AG09319 (cell line): ENCODE measurements at places on chromosomes 2 and 18.

DNA sequence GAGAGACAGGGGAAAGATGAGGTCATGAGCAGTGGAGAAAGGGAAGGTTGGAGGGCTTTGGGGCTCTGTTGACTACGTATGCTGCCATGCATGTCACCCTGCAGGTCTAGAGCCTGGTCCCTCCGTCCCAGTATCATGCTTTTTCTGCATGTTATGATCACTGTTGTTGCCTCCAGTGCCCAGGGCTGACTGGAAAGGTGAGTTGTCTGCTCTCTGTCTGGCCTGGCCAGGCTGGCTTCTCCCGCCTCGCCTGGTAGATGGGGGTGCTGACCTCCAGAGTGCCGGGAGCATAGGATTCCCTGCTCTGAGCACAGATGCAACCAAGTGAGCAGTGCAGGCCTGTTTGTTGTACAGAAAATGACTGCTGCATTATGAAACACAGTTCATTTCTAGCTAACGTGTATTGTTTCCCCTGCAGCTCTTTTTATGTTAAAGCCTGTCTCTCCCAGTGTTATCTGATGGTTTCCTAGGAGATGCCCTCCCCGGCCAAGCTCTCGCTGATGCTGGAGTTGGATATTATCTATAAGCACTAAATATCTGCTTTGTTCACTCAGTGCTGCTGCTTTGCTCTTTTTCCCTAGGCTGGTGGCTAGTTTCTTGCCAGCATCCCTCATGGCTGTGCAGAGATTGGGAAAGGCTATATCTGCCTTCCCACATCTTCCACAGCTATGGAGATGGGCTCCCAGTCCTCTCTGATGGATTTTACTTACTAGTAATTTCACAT is 158.2 kb downstream of the TDRD15 start:
- no peak for DNase-seq

DNA sequence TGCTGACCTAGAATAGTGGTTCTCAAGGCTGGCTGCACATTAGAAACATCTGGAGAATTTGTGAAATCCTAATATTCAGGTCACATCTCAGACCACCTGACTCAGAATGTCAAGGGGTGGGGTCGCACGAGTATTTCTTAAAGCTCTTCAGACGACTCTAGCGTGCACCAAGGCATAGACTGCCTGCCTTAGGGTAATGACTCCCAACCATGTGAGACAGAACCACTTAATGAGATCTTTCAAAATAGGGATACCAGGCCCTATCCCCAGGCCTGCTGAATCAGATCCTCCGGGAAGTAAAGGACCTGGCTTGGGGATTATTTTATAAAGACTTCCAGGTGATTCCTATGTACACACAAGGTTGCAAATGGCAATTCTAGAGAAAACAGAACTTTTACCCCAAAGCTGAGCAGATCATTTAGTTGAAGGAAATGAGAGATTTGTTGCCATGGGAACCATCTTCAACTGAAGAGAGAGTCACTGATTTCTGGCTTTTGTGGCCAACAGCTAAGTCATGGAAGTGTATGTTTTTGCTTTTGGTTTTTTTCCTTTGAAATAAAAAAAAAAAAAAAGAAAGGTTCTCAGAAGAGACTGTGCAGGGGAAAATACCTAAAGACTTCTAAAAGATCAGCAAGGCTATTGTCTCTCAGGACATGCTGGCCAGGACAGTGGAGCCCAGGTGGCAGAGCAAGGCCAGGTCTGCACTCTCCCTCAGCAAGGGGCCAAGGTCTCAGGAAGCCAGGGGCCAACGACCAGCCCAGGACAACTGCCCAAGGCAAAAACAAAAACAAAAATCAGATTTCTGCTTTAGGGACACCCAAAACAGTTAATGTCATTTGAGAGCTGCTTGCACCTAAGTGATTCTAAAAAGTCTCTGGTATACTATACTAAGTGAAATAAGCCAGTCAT is 15.3 kb upstream of the LOXHD1 start:
- no peak for DNase-seq

DNA sequence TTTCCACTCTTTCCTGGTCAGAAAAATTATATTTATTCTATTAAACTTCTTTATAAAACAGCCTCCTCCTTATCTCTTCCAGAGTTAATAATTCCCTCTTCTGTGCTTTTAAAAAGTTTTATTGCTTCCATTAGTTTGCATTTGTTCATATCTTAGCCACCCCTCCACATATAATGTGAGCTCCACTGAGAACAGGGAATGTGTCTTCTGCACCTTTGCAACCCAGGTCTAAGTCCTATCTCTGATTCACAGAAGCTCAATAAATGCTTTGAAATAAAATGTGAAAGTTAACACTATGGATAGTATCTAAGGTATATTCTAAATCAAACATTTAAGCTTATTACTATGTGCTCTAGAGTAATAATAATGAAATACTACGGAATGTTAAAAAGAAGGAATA is 9.3 kb upstream of the LRATD1 start:
- DNase-seq = no peak

DNA sequence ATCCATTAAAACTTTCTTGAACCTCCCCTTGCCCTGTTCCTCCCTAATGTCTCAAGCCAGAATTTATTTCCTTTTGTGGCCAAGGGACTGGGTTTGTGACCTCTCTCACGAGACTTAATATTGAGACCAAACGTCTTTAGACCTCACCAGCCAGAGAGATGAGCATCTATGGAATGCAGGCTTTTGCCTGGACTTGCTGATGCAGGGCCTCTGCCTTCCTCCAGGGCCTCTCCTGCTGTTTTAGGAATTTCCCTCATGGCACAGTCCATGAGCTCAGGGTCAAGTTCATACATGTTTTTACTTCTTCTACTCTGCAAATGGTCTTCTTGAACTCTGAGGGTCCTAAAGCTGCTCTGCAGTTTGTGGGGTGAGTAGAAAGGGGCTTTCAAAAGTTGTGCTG is 22.3 kb downstream of the IL1B start:
- DNase-seq = no peak

DNA sequence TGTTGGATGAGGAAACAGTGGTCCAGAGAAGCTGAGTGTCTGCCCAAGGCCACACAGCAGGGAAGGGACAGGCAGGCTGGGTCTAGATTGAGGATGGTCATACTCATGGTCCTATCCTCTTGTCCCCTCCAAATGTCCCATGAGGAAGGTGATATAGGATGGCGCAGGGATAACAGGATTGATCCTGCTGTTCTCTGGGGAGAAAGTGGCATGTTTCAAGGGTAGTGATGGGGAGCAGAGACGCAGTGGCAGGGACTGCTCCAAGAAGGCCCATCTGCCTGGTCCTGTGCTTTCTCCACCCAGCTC is 24.6 kb downstream of the HS1BP3 start:
- DNase-seq = no peak

- no peak for DNase-seq
Measured at GRCh38 chr2:68974251-68974650, at the start of gene GKN1. GKN1 (plus strand) TSS chr2:68974636; CDS start chr2:68974678, 42 bp downstream.

- peak; percentile 92 for DNase-seq
Measured at GRCh38 chr2:85705680-85706039, 11.5 kb downstream of the GNLY start.

DNA sequence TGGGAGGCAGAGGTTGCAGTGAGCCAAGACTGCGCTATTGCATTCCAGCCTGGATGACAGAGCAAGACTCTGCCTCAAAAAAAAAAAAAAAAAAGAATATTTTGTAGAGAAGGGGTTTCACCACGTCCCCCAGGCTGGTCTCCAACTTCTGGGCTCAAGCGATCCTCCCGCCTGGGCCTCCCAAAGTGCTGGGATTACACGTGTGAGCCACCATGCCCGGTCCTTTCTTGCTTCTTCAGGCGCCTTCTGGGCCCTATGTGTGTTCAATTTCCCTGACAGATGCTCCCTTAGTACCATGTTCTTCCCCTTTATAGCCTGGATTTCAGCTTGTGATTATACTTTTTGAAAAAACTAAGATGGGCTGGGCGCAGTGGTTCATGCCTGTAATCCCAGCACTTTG is 9.8 kb downstream of the ZFP36L2 start:
- no peak for DNase-seq

DNA sequence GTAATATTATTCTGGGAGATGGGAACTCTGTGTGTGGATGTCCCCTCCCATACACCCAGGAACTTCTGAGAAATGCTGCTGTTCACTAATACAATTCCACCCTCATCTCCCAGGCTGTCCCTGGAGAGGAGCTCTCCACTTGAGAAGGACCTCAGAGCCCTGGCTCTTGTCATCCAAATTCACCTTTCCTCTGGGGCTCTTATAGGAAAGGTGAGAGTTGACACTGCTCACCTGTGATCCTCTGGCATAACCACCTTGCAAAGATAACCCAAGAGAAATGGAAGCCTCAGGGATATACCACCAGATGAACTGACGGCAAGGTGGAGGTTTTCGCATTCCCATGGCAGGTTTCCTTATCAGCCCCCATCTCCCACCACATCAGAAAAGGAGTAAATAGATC is 52.0 kb downstream of the IL1RL2 start:
- DNase-seq = no peak

GRCh38 chr2:54572636-54573536 is 116.8 kb downstream of the SPTBN1 start:
- DNase-seq = no peak

GRCh38 chr2:238389988-238390589 is 36.6 kb upstream of the ASB1 start:
- DNase-seq = no peak

DNA sequence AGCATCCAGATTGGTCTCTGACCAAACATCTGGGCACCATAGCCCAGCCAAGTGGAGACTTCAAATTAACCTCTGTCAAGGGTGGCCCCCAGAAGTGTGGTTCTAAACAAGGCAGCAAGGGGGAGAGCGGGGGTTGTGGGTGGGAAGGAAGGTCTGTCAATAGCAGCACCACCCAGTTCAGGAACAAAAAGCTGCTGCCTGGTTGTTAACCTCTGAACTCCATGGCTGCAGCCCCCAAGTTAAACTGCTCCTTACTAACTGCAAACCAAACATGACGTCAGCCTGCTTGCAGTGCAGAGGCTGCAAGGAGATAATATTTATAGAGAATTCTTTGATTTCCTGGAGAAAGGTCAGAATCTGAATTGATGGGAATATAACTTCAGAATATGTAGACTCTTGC is 76.5 kb downstream of the ARL4C start:
- DNase-seq = no peak

DNA sequence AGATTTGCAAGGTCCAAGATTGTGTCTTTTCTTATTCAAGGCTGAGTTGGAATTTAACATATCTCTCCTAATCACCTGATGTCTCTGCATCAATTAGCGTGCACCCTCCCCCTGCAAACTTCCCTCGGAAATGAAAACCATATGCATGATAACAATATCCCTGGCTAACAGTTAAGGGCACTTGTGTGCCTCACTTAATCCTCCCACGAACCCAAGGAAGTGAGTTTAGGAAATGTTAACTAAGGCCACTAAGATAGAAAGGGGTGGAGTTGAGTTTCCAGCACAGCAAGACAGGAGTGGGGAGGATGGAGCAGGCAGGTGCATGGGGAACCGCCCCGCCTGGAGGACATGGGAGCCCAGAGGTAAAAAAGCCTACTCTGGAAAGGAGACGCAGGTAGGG is 52.4 kb upstream of the PTMA start:
- DNase-seq = no peak

DNA sequence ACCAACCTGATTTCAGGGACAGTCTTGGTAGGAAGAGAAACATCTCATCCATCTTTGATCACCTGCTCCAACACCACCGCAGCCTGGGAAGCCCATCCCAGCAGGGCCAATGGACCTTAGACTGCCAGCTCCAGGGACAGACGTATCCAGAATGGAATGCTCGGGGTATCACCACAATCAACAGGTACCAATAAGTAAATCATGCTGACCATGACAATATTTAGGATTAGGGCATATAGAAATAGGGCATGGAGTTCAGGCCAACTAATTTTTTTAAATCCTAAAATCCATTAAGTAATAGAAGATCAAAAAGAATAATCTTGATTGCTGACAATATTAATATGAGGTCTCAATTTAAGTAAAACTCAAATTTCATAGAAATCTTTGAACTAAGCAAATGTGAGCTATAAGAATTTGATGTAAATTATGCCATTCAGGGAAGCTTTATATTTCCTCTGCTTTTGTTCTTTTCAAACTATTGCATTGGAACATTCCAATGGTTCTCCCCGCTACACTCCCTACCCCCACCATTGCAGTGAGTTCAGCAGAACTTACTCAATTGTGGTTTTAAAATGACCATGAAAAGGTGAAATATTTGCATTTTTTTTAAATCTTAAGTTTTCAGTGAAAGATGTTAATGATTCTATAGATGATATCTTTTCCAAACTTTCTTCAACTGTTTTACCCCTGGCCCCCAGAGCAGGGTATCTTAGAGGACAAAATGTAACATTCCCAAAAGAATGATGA is 138.6 kb downstream of the DNER start:
- no peak for DNase-seq
